ENCODE measurements at places on chromosomes 13 and 19.

DNA sequence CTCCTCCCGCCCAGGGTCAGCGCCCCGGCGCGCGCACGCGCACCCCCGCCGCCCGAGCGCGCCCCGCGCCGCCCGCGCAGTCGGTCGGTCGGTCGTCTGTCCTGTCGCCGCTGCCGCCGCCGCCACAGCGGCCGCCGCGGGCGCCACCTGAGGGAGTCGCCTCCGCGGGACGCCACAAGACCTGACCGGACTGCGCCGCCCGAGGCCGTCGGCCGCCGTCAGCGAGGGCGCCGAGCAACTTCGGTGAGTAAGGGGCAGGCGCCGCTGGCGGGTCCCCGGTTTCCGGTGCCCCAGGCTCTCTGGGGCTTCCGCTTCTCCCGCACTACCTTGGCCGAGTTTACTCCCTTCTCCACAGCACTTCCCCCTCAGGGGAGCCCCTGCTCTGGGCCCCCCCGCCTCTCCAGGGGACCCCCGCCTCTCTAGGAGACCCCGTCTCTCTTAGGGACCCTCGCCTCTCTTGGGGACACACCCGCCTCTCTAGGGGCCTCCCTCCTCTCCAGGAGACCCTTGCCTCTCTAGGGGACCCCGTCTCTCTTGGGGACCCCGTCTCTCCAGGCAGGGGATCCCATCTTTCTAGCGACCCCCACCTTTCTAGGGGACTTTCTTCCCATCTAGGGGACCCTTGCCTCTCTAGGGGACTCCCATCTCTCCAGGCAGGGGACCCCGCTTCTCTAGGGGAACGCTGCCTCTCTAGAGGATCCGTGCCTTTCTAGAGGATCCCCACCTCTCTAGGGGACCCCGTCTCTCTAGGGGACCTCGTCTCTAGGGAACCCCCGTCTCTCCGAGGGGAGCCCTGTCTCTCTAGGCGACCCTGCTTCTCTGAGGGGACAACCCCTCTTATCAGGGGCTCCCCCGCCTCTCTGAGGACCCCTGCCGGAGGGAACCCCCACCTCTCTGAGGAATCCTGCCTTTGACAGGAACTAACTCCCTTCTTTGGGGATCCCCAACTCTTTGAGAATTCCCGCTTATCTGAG is 19.3 kb upstream of the GATAD2A start:
- no peak for DNase-seq

DNA sequence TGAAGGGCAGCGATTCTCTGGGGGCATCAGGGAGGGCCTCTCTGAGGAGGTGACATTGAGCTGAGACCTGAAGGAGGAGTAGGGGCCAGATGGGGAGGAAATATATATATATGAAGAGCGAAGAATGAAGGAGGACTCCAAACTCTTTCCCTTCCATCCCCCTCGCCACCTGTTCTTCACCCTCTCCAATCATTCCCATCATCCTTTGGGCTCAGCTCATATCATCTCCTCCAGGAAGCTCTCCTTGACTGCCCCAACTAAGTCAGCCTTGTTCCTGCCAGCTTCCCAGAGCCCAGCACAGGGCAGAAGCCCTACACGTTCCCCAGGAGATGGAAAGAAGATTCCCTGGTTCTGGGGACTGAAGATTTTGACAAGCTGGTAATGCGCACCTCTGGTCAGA is 33.0 kb upstream of the SEMA6B start:
- DNase-seq = no peak

- no peak for DNase-seq
Measured at GRCh38 chr19:18650468-18651041, 13.7 kb downstream of the KLHL26 start.

DNA sequence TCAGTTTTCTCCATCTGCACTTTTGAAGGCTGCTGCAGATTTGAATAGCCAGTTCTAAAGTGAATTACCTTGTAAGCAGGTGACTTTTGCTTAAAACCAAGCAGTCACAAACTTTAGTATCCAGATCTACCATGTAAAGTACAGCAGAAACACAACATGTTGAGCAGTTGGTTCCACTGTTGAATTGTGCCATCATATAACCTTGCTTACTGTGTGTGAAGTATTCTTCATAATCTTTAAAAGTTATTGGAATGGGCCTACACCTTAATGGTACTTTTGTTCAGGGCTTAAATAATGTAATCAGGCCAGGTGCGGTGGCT is 23.2 kb upstream of the MTUS2 start:
- no peak for DNase-seq

DNA sequence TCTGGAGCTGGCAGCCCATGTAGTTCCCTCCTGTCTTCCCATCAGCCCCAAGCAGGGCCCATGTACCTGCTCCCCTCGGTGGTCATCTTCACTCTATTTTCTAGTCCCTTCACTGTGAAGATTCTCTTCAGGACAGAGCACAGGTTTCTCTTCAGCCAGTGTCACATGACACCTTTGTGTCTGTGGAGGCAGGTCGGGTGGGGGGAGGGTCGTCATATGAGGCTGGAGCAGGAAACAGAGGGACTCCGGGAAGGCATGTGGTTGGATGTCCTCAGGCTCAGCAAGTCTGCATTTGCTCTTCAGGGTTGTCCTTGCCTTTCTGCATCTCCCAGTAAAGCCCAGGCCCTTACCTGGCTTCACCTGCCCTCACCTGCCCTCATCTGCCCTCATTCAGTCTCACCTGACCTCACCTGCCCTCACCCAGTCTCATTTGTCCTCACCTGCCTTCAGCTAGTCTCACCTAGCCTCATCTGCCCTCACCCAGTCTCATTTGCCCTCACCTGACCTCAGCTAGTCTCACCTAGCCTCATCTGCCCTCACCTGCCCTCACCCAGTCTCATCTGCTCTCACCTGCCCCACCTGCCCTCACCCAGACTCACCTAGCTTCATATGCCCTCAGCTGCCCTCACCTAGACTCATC is 120.3 kb downstream of the ZDHHC20 start:
- DNase-seq = no peak

Data from cortex of kidney (tissue), 1 donor.